Cardiac muscle cell (in vitro differentiated cells and primary cell): ENCODE measurements at places on chromosomes 4 and X.

DNA sequence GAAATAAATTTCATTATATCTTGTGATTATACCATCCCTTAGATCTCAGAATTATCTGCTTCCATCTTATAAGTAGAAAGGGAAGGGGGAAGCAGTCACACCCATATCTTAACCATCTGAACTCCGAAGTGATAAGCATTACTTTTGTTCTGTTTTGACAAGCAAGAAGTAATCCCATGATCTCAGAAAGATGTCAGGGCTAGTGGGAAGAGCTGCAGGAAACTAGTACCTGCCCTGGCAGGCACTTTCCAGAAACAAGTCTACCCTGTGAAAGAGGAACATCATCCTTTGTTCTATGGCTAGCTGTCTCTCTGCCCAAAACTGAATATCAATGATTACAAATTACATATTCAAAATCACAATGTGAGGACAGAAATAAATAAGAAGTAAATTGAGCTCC is 244.4 kb downstream of the SPOCK3 start:
- no peak for DNase-seq

- DNase-seq: no peak
Measured at GRCh38 chr4:184972991-184973390, 45.3 kb upstream of the HELT start.

DNA sequence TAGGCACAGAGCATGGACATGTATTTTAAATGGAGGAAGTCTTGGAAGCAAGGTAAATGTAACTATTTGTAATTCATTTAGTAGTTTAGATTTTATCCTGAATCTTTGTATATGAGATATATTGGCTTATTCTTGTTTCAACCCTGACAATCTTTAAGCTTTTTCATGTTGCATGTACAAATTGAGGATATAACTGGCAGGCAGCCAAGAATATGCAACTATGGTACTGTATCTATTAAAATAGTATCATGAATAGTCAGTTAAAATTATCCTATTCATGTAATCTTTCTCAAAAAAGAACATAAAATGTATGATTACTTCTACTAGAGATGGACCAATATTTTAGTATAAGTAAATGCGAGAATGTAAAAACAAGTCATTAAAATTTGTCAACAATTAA is 1141.5 kb downstream of the PCDH18 start:
- DNase-seq: no peak

- peak; percentile 66 for DNase-seq
Measured at GRCh38 chrX:12974305-12974795, 560 bp upstream of the TMSB4X start.

- no peak for DNase-seq
Measured at GRCh38 chrX:104105330-104106262, 6.7 kb upstream of the ZCCHC18 start.
